Breast epithelium (tissue), 4 donors: ENCODE measurements at places on chromosomes 4 and X. TPM values are rescaled to one million over a fixed set of nuclear protein-coding genes. Genes with fewer than 3 reads are reported as not detected.

HTN1 gene
- not detected for total RNA-seq

MND1 gene
- not detected for total RNA-seq

GAGE12E gene
- total RNA-seq, result not detected

APELA gene
- 0.73 TPM for total RNA-seq

PLXNB3 gene
- 13.4 TPM for total RNA-seq

TKTL1 gene
- total RNA-seq, result 0.16 TPM

ZNF711 gene
- 6.2 TPM for total RNA-seq
